A673 (cell line): ENCODE measurements at places on chromosomes 5 and 9.
A peak's percentile ranks its signal among the peaks of the same experiment; 100 is the strongest.

- no peaks in the 10 kb centered on the region for H3K36me3 ChIP-seq
- DNase-seq: no peak
- no peaks in the 10 kb centered on the region for H3K27me3 ChIP-seq
- peak overlapping the region; percentile 23 for H3K27ac ChIP-seq
- H3K4me1 ChIP-seq: no peaks in the 10 kb centered on the region
- H3K4me3 ChIP-seq: no peak overlapping the region
Observed at GRCh38 chr9:93126825-93127368, 7.2 kb downstream of the NINJ1 start.

- H3K4me1 ChIP-seq: no peaks in the 10 kb centered on the region
- H3K27ac ChIP-seq: no peak overlapping the region
- H3K4me3 ChIP-seq: no peak overlapping the region
- no peaks in the 10 kb centered on the region for H3K36me3 ChIP-seq
Observed at GRCh38 chr5:84290673-84291072, 94.0 kb downstream of the EDIL3 start.

DNA sequence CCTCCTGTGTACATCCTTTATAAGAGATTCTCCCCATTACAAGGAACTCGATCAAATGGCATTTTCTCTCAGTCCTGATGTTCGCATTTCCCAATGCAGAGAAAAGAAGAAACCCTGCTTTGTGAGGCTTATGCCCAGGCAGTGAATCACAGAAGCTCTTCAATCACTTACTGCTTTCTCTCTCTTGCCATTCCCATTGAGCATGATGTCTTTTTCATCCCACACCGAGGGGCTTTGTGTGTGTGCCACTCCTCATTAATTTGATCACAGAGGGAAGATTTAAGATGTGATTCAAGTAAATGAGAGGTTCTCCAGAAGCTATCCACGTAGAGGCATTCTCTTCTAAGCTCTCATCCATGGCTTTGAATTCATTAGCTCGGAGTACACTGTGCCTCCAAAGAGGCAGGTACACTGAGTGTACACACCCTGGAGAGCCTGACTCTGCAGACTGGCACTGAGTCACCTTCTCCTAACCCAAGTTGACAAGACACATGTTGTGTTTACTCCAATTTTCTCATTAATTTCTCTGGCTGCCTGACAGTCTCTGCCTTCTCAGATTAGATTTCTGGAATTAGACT lies 45.4 kb downstream of the MFAP3 start:
- H3K27ac ChIP-seq: no peak overlapping the region
- H3K36me3 ChIP-seq: no peaks in the 10 kb centered on the region
- no peaks in the 10 kb centered on the region for H3K27me3 ChIP-seq
- DNase-seq: no peak
- no peak overlapping the region for H3K4me3 ChIP-seq

DNA sequence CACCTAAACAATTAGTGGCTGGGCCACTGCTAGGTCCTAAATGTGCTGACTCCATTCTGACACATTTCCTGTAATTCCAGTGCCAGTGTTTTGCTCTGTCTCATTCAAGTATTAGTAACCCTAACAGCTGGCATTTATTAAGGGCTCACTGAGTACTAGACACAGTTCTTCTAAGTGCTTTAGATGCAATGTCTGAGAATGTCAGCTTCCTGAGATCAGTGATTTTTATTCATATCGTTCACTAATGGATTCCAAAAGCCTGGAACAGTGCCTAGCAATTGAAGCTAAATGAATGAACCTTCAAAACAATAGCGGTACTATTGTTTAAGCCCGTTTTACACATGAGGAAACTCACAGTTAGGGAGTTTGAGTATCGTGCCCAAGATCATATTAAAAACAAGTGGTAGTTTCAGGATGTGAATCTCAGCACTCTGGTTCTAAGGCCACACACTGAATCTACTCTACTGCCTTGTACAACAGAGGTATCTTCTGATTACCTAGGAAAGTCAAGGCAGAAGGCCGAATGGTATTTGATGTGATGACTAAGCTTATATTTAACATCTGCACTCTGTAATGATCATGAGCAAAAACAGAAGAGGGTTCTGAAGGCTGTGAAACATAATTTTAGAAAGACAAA lies 304.0 kb downstream of the PJA2 start:
- peaks cover 37% of the 10 kb centered on the region for H3K4me1 ChIP-seq
- H3K36me3 ChIP-seq: no peaks in the 10 kb centered on the region
- H3K27me3 ChIP-seq: no peaks in the 10 kb centered on the region

DNA sequence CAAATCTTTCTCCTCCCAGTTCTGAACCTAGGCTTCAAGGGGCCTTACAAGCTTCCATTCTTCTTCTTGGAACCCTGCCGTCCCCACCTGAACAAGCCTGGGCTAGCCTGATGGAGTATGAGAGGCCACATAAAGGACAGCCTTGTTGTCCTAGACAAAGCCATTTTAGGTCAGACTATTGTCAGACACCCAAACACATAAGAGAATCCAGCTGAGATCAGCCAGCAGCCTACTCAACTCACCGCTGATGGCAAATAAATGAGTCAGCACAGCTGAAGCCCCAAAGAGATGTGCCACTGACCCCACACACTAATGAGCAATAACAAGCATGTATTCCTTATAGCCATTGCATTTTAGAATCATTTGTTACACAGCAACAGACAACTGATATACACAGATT lies 33.8 kb downstream of the SVEP1 start:
- peaks cover 16% of the 10 kb centered on the region for H3K4me1 ChIP-seq
- H3K36me3 ChIP-seq: no peaks in the 10 kb centered on the region
- DNase-seq: no peak
- H3K4me3 ChIP-seq: no peak overlapping the region
- H3K27me3 ChIP-seq: no peaks in the 10 kb centered on the region

DNA sequence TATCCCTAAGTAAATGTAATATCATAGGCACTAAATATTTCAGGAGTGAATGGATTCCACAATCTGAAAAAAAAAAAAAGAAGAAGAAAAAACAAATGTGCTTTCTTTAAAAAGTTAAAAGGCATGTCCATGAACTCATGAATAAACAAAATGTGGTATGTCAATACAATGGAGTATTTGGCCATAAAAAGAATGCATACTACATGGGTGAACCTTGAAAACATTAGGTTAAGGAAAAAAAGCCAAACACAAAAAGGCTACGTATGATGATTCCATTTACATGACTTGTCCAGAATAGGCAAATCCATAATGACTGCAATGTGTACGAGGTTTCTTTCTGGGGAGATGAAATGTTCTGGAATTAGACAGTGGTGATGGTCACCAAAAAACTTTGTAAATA lies 45.3 kb downstream of the FNIP1 start:
- H3K36me3 ChIP-seq: no peaks in the 10 kb centered on the region
- H3K27me3 ChIP-seq: no peaks in the 10 kb centered on the region
- DNase-seq: no peak
- no peaks in the 10 kb centered on the region for H3K4me1 ChIP-seq
- no peak overlapping the region for H3K4me3 ChIP-seq

DNA sequence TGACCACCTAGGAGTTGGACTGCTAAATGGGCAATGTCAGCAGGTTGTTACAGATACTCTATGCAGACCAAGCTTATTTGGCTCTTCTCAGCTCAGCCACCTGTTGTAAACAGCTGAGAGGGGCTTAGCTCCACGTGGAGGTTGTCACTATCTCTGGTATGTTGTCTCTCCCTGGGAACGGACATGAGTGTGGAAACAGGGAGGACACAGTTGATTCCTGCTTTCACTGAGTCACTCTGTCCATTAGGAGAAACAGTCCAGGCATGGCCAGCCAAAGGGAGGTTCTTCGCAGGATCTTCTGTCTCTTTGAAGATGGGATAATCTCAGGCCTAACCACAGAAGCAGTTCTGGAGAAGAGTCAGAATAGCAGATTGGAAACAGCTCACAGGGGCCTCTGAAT lies 121.2 kb downstream of the PALM2AKAP2 start:
- no peaks in the 10 kb centered on the region for H3K4me1 ChIP-seq
- no peaks in the 10 kb centered on the region for H3K27me3 ChIP-seq
- H3K4me3 ChIP-seq: no peak overlapping the region
- no peak for DNase-seq

DNA sequence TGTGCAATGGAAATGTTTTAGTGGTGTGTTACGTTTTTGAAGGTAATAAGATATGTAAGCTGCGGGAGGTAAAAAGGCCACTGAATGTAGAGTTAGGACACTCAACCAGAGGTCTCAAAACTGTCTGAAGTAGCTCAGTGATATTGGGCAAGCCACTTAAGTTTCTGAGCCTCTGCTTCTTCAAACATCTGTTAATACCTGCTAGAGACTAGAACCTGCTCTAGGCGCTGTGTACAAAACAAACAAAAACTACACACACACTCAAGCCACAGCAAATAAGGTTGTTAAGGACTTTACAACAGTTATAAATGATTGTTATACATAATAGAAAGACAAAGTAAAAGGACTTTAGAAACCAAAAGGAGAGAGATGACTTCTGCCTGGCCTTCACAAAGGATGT lies 24.6 kb upstream of the FAM240B start:
- H3K4me3 ChIP-seq: no peak overlapping the region
- H3K36me3 ChIP-seq: no peaks in the 10 kb centered on the region
- no peaks in the 10 kb centered on the region for H3K4me1 ChIP-seq
- H3K27ac ChIP-seq: no peak overlapping the region
- no peak for DNase-seq

- no peaks in the 10 kb centered on the region for H3K27me3 ChIP-seq
- no peak for DNase-seq
- no peak overlapping the region for H3K4me3 ChIP-seq
Observed at GRCh38 chr5:52202256-52202655, 585.5 kb upstream of the ITGA1 start.

GRCh38 chr9:130003943-130004552 lies 38.9 kb downstream of the FNBP1 start:
- H3K27me3 ChIP-seq: no peaks in the 10 kb centered on the region
- H3K36me3 ChIP-seq: no peaks in the 10 kb centered on the region
- peaks cover 10% of the 10 kb centered on the region for H3K4me1 ChIP-seq
- no peak for DNase-seq

DNA sequence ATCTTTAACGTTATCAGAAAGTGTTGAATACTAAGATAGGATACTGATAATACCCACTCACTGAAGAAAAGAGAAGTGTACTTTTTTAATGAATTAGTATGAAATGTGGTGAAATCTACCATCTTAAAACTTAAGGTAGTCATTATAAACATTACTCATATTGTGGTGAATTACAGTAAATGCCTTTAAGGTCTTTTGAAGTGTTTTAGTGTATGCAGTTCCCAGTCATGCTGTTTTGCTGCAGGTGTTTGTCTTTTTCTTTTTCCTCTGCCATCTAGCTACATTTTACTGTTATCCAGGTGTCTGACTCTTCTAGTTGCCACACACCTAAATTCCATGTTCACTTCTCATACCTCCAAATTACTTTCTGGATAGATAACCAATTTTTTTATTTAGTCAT lies 72.6 kb downstream of the ERMP1 start:
- H3K36me3 ChIP-seq: peaks cover 34% of the 10 kb centered on the region
- no peak overlapping the region for H3K27ac ChIP-seq
- no peaks in the 10 kb centered on the region for H3K27me3 ChIP-seq
- no peak overlapping the region for H3K4me3 ChIP-seq
- H3K4me1 ChIP-seq: no peaks in the 10 kb centered on the region
- no peak for DNase-seq

- H3K4me3 ChIP-seq: peak overlapping the region; percentile 28
- peaks cover 46% of the 10 kb centered on the region for H3K36me3 ChIP-seq
- peak overlapping the region; percentile 81 for H3K27ac ChIP-seq
- H3K4me1 ChIP-seq: peaks cover 72% of the 10 kb centered on the region
Observed at GRCh38 chr5:147628058-147628895, 118.4 kb upstream of the DPYSL3 start.

DNA sequence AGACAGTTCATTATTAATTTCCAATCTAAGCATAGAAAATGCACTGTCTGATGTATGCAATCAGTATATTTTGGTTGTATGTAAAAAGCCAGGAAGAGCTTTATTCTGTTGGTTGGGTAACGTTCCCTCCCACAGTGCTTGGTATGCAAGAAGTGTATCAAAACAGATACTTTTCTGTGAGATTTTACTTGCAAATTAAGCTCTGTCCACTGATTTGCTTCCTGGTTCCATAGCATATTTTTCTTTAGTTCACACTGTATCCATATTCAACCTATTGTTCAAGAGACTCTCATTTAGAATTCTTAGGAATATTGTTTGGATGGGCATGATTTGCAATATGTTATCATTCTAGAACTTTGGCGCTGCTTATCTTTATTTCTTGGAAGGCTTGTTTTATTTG lies 47.4 kb downstream of the RNF180 start:
- no peaks in the 10 kb centered on the region for H3K36me3 ChIP-seq
- DNase-seq: no peak
- H3K4me3 ChIP-seq: no peak overlapping the region
- H3K27me3 ChIP-seq: no peaks in the 10 kb centered on the region

- DNase-seq: peak; percentile 26
- no peak overlapping the region for H3K4me3 ChIP-seq
- H3K27ac ChIP-seq: no peak overlapping the region
- H3K36me3 ChIP-seq: no peaks in the 10 kb centered on the region
Observed at GRCh38 chr5:55650386-55650785, 61.7 kb downstream of the SLC38A9 start.

GRCh38 chr5:72552041-72552557 lies 44.9 kb upstream of the ZNF366 start:
- peak; percentile 33 for DNase-seq
- H3K36me3 ChIP-seq: no peaks in the 10 kb centered on the region
- H3K4me1 ChIP-seq: peaks cover 19% of the 10 kb centered on the region
- H3K27me3 ChIP-seq: no peaks in the 10 kb centered on the region
- H3K4me3 ChIP-seq: no peak overlapping the region

DNA sequence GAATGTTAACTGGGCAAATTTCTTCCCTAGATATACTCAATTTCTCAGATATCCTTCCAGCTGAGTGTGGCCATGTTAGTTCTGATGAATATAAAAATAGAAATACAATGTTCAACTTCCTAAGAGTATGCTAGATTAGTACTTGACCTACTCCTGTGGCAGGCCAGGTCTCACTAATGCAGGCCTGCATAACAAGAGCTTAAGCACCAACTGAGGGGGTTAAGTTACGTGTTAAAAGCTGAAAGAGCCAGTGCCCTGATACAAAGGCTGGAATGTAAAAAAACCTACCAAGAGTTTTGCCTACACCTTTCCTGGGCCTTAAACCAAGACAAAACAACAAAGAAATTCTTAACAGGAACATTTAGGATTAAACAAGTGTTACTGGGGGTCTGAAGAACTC lies 102.8 kb downstream of the MRPS30 start:
- no peak for DNase-seq
- H3K4me3 ChIP-seq: no peak overlapping the region
- no peak overlapping the region for H3K27ac ChIP-seq
- no peaks in the 10 kb centered on the region for H3K36me3 ChIP-seq
- H3K4me1 ChIP-seq: no peaks in the 10 kb centered on the region
- H3K27me3 ChIP-seq: no peaks in the 10 kb centered on the region

GRCh38 chr9:18022642-18023041 lies 443.8 kb downstream of the SH3GL2 start:
- H3K4me3 ChIP-seq: no peak overlapping the region
- no peaks in the 10 kb centered on the region for H3K27me3 ChIP-seq
- H3K36me3 ChIP-seq: no peaks in the 10 kb centered on the region
